ENCODE measurements at places on chromosomes 12 and 14.

GRCh38 chr14:90508536-90509254 is 111.9 kb downstream of the CALM1 start:
- DNase-seq: peak; percentile 18

GRCh38 chr12:54412786-54413185 is 6.3 kb downstream of the ITGA5 start:
- no peak for DNase-seq

DNA sequence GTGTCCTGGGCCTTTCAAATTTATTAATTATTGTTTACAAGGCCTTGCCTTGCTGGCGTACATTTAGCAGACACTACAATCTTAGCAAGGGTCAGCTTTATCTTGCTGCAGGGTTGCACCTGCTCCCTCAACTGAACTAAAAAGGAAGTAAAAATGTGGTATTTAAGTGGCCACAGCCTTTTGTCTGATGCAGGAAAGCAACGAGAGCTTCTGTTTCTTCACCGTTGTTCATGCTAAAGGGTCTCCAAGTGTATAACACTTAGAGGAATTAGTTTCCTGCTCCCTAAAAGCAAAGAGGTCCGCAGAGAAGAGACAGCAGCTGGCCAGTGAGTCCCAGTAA is 62.8 kb upstream of the EGLN3 start:
- no peak for DNase-seq

DNA sequence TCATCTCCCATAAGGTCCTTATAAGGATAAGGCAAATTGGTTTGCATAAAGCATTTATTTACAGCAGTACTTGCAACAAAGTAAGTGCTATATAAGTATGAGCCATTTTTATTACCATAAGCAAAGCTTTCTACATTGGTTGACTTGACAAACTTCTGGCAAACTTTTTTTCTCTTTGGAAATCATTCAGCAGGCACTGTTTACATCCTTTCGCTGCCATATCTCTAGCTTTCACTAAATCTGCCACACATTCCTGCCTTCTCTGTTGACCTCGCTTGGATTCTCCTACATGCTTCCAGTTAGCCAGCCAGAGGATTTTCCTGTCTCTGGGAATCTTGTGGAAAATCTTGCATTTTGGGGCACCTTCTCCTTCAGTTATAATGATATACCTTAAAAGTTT is 21.8 kb upstream of the HDAC7 start:
- DNase-seq: no peak

GRCh38 chr12:47763481-47764346 is 5.0 kb upstream of the RAPGEF3 start:
- peak; percentile 100 for DNase-seq

GRCh38 chr12:75378354-75378753 is 12.5 kb upstream of the GLIPR1L2 start:
- DNase-seq: no peak

DNA sequence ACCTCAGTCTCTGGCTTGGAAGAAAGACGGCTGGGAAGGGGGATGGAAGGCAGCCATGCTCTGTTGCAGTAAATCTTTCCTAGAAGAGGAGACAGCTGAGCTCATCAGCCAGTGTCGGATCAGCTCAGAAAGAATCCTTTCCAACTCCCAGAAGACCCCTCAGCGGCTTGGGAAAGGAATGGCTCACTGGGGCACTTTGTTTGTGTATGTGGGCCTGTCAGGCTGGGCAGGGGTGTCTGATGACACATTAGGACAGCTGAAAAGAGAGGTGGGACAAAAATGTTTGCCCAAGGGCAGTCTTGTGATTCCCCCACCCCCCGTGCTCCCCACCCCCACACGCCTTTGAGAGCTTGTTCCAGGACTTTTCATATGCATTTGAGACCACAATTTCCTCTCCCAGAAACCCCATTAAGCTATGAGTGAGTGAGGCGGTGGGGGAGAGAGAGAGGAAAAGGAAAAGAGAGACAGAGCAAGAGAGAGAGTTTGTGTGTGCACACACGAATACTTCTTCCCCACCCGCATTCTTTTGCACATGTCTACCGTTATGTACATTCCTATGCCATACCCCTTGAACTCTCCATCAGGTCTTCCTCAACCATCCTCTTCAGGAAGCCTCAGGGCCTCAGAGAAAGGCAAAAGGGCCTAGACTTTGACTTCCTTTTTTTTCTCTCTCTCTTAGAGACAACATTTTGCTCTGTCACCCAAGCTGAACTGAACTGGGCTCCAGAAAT is 198.9 kb downstream of the ZFP36L1 start:
- peak; percentile 29 for DNase-seq

DNA sequence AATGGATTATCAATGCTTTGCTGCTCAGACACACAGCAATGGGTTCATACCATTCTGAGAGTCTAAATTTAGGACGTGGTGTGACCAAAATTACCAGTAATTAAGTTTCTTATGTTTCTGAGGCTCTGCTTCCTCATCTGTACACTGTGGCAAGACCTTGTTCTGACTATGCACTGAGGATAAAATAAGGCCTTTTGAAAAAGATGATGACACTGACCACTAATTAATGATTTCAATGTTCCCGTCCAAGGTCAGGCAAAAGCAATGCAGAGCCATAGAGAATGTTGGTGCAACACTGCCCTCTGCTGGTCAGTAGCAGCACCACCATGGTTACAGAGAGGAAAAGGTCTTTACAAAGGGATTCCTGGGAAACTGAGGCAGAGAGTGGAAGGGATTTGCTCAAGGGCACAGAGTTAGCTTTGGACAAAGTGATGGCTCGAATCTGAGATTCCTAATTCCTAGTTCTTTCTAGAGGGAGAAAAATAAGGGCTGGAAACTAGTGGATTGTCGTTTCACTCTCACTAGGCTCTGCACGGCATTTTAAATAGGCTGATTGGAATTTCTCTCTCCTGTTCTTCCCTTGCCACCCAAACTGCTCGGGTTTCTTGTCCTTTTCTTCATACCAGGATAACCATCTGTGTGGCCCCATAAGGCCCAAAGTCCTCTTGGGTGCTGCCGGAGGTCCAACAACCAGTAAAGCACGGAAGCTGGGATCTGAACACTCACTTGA is 22.3 kb upstream of the P2RX7 start:
- DNase-seq: peak; percentile 81

DNA sequence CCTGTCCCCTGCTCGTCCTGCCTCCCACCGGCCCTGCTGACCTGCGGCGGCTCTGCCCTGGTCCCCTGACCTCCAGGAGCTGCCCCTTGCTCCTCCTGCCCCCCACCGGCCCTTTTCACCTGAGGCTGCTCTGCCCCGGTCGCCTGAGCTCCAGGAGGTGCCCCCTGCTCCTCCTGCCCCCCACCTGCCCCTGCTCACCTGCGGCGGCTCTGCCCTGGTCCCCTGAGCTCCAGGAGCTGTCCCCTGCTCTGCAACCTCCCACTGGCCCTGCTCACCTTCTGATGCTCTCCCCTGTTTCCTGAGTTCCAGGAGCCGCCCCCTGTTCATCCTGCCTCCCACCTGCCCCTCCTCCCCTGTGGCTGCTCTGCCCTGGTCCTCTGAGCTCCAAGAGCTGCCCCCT is 101.3 kb downstream of the TMEM121 start:
- DNase-seq: no peak

DNA sequence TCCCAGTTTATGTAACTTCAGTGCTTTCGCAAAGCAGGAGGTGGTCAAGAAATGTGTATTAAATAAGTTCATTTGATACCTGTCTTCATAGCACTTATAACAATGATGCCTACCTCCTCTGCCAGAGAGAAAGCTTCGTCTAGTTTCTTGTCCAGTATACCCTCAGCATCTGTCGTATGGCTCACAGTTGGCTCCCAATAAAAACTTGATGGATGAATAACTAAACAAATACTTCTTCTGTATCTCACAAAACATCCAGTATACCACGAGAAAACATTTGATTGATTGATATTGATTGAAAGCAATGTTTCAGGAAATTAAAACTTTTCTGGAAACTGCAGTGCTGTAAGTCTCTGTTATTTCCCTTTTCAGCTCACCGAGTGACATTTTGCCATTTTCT is 26.9 kb upstream of the PTGDR start:
- DNase-seq: no peak

- peak; percentile 86 for DNase-seq
These were observed 99.1 kb upstream of the DYNC1H1 start for GRCh38 chr14:101865288-101865687.

- DNase-seq: peak; percentile 73
These were observed 201.9 kb upstream of the FOXN3 start for GRCh38 chr14:89618811-89619551.

DNA sequence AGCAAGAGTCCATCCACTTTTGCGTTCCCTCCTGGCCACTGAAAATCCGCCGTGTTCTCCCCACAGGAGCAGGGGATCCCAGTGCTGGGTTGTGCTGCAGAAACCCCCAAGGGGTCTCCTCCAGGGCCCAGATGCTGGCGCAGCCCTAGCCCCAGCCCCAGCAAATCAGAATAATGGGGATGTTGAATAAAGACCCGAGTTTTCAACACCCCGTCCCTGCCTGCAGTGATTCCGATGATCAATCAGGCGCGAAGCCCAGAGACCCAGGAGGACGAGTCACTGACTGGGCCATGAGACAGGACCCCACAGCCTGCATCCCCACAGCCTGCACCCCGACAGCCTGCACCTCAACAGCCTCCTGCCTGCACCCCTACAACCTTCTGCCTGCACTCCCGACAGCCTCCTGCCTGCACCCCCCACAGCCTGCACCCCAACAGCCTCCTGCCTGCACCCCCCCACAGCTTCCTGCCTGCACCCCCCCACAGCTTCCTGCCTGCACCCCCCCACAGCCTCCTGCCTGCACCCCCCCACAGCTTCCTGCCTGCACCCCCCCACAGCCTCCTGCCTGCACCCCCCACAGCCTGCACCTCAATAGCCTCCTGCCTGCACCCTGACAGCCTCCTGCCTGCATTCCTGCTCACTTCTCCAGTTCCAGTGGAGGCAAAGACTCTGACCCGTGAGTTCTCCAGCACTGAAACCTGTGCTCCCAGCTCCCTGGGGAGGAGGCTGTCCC is 37.2 kb downstream of the TNFAIP2 start:
- no peak for DNase-seq

DNA sequence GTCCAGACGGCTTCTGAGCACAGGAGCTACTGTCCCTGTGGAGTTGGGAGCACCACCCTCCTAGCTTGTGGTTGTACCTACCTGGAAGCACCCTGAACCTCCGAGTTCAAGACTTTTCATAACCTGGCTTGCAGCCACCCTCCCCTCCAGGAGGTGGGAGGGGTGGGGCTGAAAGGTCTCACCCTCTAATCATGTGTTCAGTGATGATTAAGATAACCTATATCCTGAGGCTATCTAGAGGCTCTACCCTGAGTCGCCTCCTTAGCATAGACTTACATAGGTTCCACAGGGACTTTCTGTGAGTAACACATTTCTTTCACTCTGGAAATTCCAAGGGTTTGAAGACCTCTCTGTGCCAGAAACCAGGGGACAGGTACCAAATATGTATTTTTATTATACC is 146.5 kb downstream of the CFAP54 start:
- DNase-seq: peak; percentile 17

DNA sequence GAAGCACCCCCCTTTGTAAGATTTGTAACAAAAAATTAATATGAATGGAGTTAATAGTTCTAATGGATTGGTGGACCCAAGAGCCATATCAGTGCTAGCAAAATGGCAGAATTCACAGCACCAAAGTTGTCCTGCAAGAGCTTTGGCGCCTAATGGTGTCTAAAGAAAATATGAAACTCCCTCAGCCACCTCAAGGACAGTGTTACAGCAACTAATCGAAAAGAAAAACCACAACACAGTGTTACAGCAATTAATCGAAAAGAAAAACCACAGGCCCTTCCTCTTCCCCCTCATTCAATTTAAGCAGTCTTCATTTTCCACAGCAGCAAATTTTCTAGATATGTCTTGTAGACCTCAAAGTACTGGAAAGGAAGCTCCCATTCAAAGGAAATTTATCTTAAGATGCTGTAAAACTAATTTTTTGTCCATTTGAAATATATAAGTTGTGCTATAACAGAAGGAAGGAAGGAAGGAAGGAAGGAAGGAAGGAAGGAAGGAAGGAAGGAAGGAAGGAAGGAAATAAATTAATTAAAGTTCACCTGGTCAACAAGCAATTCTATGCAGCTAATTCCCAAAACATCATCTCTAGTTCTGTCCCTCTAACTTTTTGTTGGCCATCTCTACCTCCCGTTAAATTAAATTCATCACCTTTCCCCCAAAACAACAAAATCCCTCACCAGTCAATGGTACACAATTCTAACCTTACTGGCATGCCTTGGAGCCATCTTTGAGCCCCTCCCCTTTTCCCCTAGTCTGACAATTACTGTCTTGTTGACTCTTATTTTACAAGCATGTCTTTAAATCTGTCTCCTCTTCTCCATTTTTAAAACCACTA is 17.4 kb downstream of the LRP6 start:
- DNase-seq: no peak

DNA sequence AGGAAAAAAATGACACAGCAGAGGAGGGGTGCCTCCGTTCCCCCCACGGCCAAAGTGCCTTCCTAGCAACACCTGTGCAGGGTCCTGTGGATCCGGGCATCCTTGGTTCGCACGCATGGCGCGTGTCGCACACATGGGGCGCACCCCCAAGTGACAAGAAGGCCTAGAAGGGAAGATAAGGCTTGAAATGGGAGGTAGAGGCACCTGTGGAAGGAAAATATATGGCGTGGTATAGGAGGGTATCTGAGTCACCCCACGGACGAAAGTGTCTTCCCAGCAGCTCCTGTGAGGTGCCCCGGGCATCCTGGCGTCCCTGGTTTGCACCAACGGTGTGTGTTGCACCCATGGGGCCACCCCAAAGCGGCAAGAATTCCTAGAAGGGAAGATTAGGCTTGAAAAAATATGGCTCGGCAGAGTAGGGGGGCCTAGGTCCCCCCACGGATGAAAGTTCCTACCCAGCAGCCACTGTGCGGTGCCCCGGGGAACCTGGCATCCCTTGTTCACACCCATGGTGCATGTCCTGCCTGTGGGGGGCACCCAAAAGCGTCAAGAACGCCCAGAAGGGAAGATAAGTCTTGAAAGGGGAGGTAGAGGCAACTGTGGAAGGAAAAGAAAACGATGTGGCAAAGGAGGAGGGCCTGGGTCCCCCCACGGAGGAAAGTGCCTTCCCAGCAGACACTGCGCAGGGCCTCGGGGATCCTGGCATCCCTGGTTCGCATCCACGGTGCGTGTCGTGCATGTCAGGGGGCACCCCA is 280.0 kb downstream of the ALG10 start:
- no peak for DNase-seq

DNA sequence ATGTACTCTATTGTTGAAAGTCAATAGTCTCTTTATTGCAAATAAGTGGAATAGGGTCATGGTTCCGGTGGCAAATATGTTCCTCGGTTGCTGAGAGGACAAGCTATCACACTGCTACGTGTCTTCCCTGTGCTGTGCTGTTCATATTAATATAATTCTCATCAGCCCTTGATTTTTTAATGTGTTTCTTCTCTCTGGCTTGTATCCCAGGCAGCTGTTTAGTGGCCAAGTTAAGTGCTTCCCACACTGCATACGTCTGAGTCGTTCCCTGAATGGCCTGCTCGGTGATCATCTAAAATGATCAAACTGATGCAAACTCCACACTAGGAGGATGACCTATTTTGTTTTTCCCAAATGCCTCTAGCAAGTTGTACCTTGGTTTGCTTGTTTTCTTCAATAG is 186.4 kb downstream of the ANO6 start:
- no peak for DNase-seq

DNA sequence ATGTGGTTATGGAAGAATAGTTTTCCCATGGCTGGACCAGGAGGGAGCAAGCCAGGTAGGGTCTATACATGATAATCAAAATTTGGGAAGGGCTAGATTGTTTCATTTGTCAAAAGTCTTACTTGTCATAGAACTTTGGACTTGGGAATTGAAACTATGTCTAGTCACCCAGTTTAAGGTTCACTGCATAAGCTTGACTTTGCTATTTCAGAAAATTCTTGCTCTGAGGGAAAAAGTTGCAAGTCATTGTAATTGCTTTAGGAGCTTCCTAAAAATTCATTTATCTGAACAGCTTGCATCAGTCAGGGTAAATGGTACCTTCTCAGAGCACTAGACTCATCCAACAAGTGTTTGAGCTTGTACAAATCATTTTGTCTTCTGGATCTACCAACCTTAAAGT is 1194.7 kb downstream of the GALC start:
- DNase-seq: peak; percentile 38

Measured in kidney tubule cell (primary cell).